ENCODE measurements at places on chromosomes 6 and 20.

DNA sequence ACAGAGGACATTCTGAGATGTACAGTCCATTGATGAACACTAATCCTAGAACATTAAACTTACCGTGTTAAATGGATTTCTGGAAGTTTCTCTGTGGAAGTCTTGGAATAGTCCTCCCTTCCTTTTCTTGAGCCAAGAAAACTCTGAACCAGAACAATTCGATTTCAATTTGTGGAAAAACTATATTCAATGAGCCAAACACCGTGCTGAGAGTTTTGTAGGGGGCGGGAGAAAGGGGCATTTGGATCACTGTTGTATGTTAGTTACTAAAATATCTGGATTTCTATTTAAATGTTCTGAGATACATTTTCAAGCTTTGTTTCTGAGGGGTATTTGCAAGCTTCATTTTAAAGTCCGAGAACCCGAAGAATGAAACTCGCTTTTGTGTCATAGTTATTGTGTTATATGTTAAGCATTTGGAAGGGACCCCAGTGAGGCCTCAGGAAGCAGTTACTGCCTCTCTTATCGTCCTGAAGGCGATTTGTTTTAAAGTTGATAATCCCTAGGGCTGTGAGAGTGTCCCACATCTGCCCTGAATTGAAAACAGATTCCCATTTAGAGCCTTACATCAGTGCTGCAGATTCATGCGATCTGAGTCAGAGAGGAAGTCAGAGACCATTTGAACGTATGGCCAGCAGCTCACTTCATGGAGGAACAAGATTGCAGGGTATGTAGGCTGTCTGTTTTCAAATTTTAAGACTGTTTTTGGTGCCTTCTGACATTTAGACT, 70.8 kb upstream of the SASH1 start:
- DNase-seq: no peak

GRCh38 chr6:56483929-56484328, 158.8 kb downstream of the DST start:
- no peak for DNase-seq

DNA sequence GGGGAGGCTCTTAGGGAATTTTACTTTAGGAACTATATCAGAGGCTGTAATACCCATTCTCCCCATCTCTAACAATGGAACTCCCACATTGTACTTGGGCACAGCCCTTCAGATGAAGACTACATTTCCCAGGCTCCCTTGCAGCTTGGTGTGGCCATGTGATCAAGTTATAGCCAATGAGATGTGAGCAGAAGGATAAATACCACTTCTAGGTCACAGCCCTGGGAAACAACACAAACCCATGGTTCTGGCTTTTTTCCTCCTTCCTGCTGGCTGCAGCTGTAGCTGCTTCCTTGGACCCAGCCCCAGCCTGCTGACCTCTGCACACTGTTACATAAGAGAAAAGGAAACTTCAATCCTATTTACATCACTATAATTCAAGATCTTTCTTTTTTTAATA, 445.9 kb upstream of the JARID2 start:
- peak; percentile 6 for DNase-seq

DNA sequence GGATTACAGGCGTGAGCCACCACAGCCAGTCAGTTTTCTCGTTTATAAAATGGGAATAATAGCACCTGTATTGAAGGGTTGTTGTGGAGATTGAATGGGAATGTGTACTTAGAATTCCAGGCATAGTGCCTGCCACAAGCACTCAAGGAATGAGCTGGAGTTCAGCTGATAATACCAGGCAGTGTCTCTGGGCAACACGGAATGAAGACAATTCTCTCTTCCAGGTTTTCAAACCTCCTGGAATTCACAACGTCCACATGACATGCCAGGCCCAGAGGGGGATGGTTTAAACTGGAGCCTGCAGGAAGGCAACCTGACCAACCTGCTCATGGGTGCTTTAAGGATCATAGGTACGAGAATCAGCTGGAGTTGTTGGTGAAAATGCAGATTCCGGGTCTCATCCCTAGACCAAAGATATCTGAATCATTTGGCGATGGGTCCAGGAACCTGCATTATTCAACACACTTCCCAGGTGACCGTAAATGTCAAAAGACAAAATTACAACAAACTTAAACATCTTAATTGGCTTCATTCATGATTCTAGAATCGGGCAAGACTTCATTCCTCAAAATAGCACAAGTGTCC, 1.9 kb upstream of the PTPN1 start:
- DNase-seq: no peak

GRCh38 chr6:2863901-2864300, 22.2 kb upstream of the SERPINB1 start:
- no peak for DNase-seq

DNA sequence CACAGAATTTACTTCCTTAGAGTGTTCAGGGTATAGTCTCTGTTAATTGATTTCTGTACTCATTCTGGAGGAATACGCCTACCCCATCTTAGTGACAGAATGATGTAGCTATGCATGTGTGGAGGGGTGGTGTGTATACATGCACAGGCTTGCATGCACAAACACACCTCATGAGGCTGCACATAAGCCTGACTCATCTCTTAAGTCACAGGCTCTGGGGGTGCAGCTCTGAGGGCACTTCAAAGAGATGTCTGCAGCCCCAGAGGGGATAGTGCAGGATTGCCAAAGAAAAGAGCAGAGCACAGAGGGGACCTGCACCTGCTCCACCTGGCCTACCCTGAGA, 24.6 kb downstream of the TBX18 start:
- no peak for DNase-seq

DNA sequence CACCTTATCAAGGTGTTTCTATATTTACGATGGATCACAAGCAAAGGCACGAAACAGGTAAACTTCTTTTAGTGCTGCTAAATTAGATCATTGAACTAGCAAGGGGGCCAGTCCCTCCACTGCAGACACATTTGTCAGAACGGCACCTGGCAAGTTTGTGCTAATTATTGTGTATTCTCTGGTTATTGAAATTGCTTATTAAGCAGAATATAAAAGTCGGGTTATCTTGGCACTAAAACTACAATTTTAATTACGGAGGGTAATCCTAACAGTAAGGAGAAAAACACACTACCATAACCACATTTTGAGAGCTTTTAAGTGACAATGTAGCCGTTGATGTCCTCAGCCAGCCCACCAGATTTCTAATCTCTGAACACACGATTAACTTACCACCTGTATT, 118.9 kb upstream of the BTN3A2 start:
- no peak for DNase-seq

- no peak for DNase-seq
These were observed 7.6 kb downstream of the ZNF451 start for GRCh38 chr6:57097596-57097995.

DNA sequence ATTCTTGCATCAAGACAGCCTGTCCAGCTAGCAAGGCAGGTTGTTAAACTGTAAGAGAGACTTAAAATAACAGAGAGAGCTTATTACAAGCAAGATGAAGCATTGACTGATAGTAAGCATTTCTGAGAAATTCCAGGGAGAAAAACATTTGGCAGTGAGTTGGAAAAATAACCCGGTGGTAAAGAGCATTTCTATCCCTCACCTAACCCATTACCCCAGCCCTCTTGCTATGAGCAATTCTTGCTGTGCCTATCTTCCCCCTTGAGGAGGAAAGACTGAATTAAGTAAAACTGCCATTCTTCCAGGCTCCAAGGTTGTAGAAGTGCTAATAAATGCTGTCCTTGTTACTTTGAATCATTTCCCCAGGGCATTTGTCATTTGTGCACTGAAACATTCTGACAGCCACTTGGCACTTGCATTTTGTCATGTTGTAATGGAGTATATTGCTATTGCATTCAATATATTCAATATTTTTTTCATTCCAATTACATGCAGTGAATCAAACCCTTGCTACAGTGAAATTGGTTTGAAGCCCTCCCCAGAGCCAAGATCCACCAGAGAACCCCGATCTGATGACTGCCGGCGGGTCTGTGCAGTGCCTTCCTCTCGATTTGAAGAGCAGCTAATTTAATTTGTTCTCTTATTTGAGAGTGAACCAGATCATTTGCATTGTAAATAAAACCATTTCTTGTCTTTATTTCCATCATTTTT, 291.1 kb downstream of the HIVEP2 start:
- DNase-seq: no peak

DNA sequence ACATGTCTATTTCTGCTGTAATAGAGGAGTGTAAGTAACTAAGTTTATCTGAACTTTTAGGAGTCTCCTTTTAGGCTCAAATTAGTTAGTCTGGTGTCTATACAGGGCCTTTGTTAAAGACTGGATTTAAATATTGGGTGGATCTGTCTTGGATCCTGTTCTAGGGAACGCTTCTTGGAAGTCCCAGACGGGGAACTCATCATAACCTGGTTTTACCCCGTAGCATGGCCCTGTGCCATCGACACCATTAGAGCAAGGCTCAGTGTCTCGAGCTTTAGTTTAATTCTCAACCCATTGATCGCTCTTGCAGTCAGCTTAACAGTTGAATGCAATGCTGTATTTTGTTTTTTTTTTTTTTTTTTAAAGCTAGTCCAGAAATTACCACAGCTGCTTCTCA, 89.9 kb downstream of the CARMIL1 start:
- no peak for DNase-seq

DNA sequence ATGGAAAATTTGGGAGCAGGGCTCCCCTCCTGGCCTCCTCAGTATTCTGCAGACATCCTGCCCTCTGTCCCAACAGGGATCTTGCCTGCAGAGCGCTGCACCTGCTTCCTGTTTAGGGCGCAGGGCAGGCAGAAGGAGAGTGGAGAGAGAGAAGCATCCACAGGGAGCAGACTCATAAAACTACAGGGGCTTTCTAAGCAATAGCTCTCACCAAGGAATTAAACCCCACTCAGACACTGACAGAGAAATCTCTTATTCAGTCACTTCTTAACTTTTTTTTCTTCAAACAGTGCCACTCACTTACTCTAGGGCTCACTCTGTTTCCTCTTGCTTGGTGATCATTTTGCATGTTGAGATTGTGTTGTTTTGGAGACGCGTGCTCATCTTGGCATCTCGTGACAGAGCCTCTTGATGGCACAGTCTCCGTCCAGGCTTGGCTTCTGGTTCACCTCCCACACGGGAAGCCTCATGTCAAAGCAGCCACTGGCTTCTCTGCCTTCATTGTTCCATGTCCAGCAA, 153.1 kb upstream of the INSM1 start:
- no peak for DNase-seq

DNA sequence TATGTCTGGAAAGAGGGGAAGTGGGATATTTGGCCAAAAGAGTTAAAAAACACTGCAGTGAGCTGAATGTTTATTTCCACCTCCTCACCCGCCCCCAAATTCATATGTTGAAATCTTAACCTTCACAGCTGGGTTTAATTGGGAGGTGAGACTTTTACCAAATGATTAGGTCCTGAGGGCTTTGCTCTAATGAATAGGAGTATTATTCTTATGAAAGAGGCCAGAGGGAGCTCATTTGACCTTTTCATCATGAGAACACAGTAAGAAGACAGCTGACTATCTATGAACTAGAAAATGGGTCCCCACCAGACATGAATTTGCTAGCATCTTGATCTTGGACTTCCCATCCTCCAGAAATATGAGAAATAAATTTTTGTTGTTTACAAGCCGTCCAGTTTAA, 1028.9 kb downstream of the PHF3 start:
- DNase-seq: no peak
